ENCODE measurements at places on chromosomes 7 and 10.

GRCh38 chr10:1094112-1095057, 38.2 kb downstream of the WDR37 start:
- no peak for DNase-seq

GRCh38 chr7:1724118-1724910, 54.2 kb downstream of the ELFN1 start:
- DNase-seq: no peak

GRCh38 chr7:101740981-101741725, 76.3 kb upstream of the CUX1 start:
- peak; percentile 38 for DNase-seq

DNA sequence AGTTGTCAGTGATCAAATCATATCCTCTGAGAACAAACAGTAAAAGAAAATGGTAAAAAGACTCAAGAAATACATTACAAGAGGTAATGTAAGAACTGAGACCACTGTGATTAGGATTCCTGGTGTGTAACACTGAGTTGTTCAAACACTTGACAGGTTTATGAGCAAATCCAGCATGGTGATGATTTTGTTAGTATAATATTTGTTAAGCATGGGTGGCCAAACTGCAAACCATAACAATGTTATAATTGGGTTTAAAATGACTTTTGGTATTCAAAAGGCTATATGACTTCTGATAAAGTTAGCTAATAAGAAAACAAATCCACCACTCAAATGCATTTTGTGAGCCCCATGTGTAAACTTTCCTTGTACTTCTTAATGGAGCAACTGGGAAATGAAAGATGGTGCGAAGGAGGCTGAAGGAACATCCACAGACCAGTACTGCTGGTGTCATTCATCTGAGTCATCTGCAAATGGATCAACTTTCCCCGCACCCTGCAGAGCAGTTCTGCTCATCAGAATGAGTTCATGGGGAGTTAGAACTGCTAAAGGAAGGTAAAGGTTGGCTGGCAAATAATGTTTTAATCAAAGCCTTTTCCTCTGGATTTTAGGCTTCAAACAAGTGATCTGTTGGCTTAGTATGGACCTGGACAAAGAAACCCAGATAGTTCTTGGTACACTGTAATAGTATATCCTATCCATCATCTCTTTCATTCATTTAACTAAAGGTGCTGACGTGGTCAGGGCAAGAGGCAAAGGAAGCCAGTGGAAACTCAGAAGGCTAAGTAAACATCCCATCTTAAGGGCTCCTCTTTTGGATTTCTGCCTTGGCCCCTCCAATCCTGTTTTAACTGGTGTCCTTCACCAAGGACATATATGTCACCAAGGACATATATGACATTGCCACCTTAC, 45.0 kb downstream of the AFAP1L2 start:
- no peak for DNase-seq

DNA sequence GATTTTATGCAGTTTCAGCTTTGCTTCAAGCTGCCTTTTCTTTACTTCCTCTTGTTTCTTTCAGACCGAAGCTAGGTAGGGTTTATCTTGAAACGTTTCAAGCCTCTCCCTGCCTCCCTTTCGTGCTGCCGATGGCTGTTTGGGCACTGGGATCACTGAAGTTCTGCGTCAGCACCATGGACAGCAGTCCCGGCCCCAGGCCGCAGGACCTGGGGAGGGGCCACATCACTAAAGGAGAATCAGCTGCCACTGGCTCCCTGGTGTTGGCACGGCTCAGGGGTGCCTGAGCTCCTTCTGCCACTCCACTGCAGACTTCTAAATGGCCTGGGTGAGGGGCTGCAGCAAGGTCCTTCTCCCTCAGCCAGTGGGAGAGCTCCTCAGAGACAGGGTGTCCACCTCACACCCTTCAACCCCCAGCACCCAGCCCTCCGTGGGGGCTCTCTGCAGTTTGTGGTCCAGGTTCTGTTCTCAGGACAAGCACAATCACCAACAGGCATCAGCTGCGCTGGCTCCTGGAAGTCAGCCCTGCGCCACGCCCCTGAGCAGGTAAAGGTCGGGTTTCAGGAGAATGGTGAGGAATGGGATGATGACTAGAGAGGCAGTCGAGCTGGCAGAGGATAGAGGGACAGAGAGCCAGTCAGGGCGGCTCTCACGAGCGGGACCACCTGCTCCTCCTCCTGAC, 387.2 kb downstream of the TCERG1L start:
- DNase-seq: peak; percentile 16

- no peak for DNase-seq
Observed at GRCh38 chr7:129453510-129454248, 19.4 kb downstream of the STRIP2 start.

GRCh38 chr7:129122751-129123509, 21.6 kb upstream of the TSPAN33 start:
- no peak for DNase-seq

DNA sequence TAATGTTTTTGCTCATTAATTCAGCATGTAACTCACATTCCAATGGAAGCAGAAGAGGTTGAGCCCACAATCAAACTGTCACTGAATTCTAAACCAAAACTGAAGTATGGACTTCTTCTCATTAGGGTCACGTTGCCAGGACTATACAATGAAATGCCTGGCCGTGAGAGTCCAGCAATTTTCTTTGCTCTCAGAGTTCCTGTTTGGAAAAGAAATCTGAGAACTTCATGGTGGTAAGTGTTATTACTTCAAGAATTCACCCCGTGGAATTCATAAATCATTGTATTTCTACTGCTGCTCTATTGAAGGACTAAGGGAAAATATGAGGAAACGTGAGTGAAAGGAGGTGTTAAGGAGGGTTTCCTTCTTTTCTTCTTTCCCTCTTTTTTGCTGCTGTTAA, 441.8 kb upstream of the AKR1E2 start:
- no peak for DNase-seq

- no peak for DNase-seq
Observed at GRCh38 chr7:26648554-26648953, 215.8 kb downstream of the SKAP2 start.

DNA sequence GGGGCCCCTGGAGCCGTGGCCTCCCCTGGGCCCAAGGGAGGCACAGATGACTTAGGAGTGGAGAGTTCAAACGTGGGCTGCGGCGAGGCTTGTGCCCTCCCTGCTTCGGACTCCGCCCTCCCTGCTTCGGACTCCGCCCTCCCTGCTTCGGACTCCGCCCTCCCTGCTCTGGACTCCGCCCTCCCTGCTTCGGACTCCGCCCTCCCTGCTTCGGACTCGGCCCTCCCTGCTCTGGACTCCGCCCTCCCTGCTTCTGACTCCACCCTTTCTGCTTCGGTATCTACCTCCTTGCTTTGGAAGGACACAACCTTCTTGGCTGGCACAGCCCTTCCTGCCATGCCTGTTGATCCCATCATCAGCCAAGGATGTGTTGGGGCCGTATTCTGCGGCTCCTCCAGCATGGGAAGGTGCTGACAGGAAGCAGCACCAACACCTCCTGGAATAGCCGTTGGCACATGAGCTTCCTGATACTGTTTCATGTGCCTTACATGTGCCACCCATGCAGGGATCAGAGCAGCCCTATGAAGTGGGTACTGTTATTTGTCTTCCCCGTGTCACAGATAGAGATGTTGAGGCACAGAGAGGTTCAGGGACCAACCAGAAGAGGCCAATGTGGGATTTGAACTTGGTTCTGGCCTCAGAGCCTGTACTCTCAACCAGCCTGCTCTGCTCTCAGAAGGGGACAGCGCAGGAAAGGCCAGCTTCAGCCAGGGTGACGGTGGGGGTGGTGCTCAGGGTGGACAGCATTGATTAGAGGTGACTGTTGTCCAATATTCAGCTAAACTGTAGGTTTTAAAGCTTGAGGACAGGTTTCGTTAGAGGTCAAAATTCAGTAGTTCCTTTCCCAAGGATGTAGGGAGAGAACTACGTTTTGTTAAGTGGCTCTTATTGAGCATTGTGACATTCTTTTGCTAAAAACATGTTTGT, 114.5 kb downstream of the NKX6-2 start:
- DNase-seq: no peak

GRCh38 chr7:66859339-66859738, 61.7 kb upstream of the TMEM248 start:
- DNase-seq: no peak

- DNase-seq: no peak
Observed at GRCh38 chr7:1041551-1042491, 2.5 kb upstream of the GPR146 start.

- DNase-seq: no peak
Observed at GRCh38 chr7:151120896-151121295, 34.6 kb downstream of the AGAP3 start.

GRCh38 chr7:140330128-140330527, 68.2 kb downstream of the SLC37A3 start:
- DNase-seq: no peak

DNA sequence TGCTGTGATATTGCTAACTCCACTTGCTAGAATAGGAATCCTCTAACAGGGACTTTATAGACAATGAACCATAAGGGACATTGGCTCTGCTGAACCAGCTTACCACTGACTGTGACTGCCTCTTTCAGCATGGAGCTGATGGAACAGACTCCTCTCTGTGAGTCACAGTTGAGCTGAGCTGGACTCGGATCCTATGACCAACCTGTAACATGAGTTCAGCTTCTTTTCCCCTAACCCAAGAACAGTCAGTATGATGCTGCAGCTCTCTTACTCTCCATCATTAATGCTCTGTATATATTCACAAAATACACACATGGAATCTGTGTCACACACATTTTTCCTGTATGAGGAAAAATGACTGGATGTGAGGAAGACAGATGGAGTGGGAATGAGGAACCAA, 177.9 kb upstream of the BET1 start:
- DNase-seq: no peak

DNA sequence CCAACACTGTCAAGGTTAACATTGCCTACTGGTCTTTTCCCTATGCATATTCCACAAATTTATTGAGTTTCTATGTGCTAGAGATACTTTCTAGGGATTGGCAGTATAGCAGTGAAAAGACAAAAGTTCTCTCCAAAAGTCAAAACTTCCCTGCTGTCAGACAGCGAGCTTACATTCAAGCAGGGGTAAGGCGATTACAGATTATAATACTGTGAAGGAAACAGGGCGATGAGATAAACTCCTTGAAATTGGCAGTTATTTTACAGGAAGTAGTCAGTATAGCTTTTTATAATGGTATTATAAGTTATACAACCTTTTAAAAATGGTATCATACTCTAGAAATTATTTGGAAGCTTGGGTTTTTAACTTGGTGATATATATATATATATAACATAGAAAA, 9.9 kb downstream of the VPS50 start:
- DNase-seq: no peak

GRCh38 chr7:55486991-55487390, 85.3 kb downstream of the VOPP1 start:
- no peak for DNase-seq

- no peak for DNase-seq
Observed at GRCh38 chr10:80320377-80320776, 30.9 kb upstream of the MAT1A start.

GRCh38 chr7:133796782-133797745, 330.1 kb upstream of the LRGUK start:
- no peak for DNase-seq

- DNase-seq: no peak
Observed at GRCh38 chr10:33327751-33328150, 6.7 kb downstream of the NRP1 start.

DNA sequence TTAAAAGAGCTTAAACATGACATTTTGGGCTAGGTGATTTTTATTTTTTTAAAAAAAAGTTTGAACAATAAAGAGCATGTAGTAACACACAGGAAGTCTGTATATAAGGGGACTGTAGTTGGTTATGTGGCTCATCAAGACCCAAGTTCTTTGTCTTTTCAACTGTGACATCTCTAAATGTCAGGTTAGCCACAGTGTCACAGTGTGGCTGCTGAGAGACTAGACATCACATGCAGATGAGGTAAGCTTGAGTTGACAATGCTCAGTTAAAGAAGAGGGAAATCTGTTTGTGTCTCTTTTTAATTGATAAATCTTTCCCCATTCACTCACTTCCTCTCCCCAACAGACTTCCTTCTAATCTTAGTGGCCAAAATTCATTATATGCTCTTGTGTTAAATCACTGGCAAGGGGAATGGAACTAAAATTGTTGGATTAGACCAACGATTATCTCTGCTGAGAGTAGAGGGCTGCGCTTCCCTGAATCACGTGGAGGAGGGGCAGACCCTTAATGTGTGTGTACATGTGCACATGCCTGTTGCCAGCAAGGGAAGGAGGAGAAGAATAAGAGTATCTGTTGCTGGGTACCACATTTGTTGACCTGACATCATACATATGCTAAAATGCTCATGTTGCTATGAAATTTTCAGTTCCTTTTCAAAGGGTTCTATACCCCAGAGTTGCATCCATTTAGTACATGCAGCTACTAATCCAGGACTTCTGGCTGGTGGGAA, 78.3 kb downstream of the MMRN2 start:
- no peak for DNase-seq

- DNase-seq: no peak
Observed at GRCh38 chr7:140881507-140882228, 43.1 kb downstream of the BRAF start.

- no peak for DNase-seq
Observed at GRCh38 chr10:14340051-14340744, 9.5 kb upstream of the FRMD4A start.

- no peak for DNase-seq
Observed at GRCh38 chr10:111706331-111706730, 477.2 kb downstream of the GPAM start.

- no peak for DNase-seq
Observed at GRCh38 chr7:99449326-99449725, 10.6 kb downstream of the CPSF4 start.

- DNase-seq: no peak
Observed at GRCh38 chr7:143374561-143374960, 6.6 kb upstream of the ZYX start.

GRCh38 chr10:132988988-132989387, 46.6 kb upstream of the CFAP46 start:
- no peak for DNase-seq

DNA sequence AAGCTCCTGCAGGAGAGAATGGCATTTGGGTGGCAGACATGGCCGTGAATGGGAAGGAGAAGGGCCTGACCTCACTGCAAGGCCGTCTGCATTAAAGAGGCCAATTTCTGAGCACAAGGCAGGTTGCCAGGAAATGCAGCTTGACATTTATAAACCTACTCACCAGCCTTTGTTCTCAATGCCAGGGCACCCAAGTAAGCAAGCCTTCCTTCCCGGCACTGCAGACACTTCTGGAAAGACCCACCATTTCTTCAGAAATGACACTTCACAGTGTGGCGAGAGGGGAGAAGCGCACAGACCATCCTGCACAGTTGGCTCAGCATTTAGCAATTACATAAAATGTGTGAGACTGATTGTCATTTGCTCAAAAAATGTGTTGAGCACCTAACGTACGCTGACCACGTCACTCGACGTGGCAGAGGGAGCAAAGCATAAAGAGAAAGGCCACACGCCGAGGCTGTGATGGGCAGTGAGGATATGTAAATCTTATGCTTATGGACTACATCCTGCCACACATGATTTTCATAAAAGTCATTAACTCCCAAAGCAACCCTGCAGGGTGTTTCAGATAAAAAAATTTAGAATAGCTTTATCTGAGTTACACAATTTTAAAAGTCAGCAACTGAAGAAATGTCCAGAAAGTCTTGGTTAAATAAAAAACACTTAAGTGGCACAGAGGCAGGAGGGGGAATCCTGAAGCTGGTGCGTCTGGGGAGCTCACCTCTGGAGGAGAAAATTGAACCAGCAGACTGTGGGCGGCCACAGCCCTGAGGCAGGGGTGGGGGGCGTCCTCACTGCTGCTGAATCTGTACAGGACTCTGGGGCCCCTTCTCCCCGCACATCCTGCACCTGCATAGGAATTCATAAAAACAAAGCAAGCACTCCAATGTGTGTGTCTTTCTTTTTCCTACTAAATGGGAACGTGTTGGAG, 543.8 kb downstream of the PTPRN2 start:
- DNase-seq: no peak

GRCh38 chr7:1526271-1526754, 4.2 kb upstream of the MAFK start:
- no peak for DNase-seq

GRCh38 chr7:100563809-100564400, 9.8 kb downstream of the SAP25 start:
- peak; percentile 88 for DNase-seq

Measured in activated CD4-positive, alpha-beta T cell treated with anti-CD3 and anti-CD28 coated beads, Interleukin-2, amount 10 ng/mL, durations not matched to agents 7 days and 5 days (primary cell).